ENCODE measurements at places on chromosomes 11 and 22. TPM values are rescaled to one million over a fixed set of nuclear protein-coding genes. Genes with fewer than 3 reads are reported as not detected.

The ANO9 gene
- 2.7 TPM for total RNA-seq

The MARK2 gene
- 7.8 TPM for total RNA-seq

The TENM4 gene
- 0.13 TPM for total RNA-seq

The TCN1 gene
- not detected for total RNA-seq

The MIAT gene
- 0.38 TPM for total RNA-seq

The TSPAN32 gene
- total RNA-seq, result not detected

The DDTL gene
- total RNA-seq, result 5.2 TPM

The TIMP3 gene
- total RNA-seq, result 116 TPM

The C11orf54 gene
- total RNA-seq, result 9.2 TPM

The CLMP gene
- under 0.01 TPM for total RNA-seq

The SLC6A5 gene
- not detected for total RNA-seq

The SEPTIN3 gene
- total RNA-seq, result under 0.01 TPM

The PRG2 gene
- not detected for total RNA-seq

The CD3G gene
- not detected for total RNA-seq

The NXPE4 gene
- not detected for total RNA-seq

The OR5B12 gene
- not detected for total RNA-seq

The BLID gene
- total RNA-seq, result 0.39 TPM

The MADD gene
- total RNA-seq, result 23.3 TPM

The ZNF214 gene
- 0.38 TPM for total RNA-seq

The PANX2 gene
- 0.63 TPM for total RNA-seq

The GRAMD1B gene
- total RNA-seq, result 5.5 TPM

All from dermis microvascular lymphatic vessel endothelial cell (primary cell).